ENCODE measurements at places on chromosomes 3 and 15.

DNA sequence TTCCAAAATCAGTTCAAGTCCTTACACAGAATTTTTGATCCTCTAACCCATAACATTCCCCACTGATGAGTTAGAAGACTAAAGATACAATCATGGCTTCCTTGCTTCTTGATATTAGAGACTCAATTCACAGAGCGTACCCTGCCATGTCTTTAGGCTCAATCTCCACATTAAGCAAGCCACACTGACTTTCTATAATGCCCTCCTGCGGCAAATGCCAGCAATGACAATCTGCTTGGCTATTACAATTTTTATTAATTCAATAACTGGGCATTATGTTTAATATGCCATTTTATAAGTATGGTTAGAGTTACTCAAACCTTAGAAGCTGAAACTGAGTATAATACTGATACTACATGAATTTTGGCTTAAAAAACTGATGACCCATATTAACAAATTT lies 479.7 kb upstream of the NR2F2 start:
- DNase-seq = no peak

- no peak for DNase-seq
These were observed 4.1 kb upstream of the CHST14 start for GRCh38 chr15:40466426-40467260.

DNA sequence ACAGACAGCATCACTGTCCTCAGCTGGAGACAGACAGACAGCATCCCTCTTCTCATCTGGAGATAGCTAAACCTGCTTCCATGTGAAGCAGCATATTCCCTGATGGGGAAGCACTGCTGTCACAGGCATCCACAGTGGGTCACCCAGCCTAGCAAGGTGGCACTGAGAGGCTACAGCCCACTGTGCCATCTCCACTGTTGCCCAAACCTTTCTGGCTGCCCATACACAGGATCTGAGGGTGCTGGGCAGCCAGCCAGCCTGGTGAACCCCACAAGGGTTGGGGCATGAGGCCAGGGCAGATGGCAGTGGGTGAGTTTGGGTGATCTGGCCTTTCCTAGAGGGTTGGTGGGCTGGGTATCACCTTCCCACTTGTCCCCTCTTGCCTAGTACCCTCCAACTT lies 11.7 kb downstream of the CHST13 start:
- no peak for DNase-seq

GRCh38 chr3:156620901-156621300 lies 53.5 kb upstream of the TIPARP start:
- no peak for DNase-seq

DNA sequence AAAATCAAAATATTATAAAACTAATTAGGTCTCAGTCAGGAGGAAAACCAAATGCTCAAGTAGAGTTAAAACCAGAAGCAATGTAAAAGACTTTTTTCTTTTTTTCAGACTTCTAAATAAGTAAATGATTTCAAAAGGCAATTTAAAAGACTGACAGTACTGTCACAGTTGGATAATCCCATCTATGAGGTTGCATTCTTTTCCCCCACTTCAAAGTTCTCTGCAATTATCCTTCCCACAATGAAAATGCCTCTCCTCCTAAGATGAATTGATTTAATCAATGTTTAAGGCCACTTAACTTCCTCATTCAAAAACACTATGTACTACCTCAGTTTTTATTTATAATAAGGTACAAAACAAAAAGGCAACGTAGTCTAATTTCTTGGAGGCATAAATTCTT lies 8.1 kb downstream of the MRPL3 start:
- DNase-seq = no peak

DNA sequence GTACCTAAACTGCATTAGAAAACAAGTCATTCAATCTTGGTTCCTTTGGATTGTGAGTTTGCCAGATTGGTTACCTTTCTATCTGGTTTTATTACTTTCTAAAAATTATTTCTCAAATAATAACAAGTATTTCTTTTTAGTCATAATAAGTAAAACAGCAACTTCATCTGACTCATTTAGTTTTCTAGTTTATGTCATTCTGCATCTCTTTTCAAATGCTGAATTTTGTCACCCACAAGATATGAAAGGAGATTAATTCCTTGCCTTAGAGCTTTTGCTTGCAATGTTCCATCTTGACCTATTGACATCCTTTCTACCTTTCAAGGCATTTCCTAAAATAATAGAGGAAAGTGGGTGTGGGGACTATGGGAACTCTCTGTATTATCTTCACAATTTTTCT lies 253.6 kb upstream of the PEX5L start:
- no peak for DNase-seq

- DNase-seq = no peak
These were observed at the start of gene ONECUT1 for GRCh38 chr15:52790169-52790708. TSS of gene ONECUT1 (minus strand) at chr15:52790336. CDS start at chr15:52789884, 452 bp downstream.

DNA sequence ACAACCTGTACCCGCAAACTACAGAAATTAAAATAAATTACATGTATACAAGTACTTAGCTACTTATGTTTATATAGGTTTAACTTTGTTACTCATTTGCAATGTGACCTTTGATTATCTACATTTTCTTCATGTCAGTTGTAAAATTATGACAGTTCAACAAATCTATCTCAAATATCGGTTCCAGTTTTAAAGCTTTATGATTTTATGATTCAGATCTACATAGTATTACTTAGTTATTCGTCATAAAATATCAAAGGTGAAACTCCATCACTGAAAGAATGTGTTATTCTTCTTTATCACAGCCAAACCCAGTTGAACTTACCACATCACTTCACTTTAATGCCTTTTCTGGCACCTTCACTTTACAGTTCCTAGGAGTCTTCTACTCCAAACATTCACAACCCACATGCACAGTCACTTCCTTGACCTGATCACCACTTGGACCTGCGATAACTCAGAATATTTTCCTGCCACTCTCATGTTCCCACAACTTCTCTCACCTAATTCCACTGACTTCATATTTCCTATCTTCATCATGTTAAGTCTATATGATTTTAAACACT lies 47.2 kb downstream of the SLITRK3 start:
- DNase-seq = no peak

- DNase-seq = no peak
These were observed 20.8 kb downstream of the AKAP13 start for GRCh38 chr15:85401108-85401774.

GRCh38 chr3:181017690-181018089 lies 28.2 kb upstream of the DNAJC19 start:
- DNase-seq = no peak

- peak; percentile 53 for DNase-seq
These were observed 34.0 kb upstream of the RPP14 start for GRCh38 chr3:58271901-58272501.

- DNase-seq = no peak
These were observed 212.5 kb upstream of the UBE2E1 start for GRCh38 chr3:23592961-23593931.

GRCh38 chr3:21345382-21345976 lies 405.5 kb downstream of the ZNF385D start:
- DNase-seq = no peak

- no peak for DNase-seq
These were observed 106.7 kb downstream of the RYK start for GRCh38 chr3:134143828-134144401.
